ENCODE measurements at places on chromosomes 7 and 10.
A peak's percentile ranks its signal among the peaks of the same experiment; 100 is the strongest.

GRCh38 chr7:18590744-18591340, 95.3 kb downstream of the HDAC9 start:
- DNase-seq: no peak

DNA sequence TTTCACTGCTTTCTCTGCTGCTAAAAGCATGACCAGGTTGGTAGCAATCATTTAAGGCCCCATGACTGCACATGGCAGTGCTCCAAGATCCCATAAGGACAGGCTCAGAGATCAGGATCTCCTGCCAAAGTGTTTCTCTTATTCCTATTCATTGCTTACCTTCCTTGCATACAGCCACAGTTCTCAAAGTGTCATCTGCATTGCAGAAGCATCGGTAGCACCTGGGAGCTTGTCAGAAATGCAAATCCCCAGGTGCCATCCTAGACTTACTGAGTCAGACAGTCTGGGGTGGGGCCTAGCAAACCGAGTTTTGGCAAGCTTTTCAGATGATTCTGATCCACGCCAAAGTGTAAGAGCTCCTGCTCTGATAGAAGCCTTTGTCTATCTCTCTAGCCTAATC, 489.0 kb upstream of the AUTS2 start:
- no peak for DNase-seq

DNA sequence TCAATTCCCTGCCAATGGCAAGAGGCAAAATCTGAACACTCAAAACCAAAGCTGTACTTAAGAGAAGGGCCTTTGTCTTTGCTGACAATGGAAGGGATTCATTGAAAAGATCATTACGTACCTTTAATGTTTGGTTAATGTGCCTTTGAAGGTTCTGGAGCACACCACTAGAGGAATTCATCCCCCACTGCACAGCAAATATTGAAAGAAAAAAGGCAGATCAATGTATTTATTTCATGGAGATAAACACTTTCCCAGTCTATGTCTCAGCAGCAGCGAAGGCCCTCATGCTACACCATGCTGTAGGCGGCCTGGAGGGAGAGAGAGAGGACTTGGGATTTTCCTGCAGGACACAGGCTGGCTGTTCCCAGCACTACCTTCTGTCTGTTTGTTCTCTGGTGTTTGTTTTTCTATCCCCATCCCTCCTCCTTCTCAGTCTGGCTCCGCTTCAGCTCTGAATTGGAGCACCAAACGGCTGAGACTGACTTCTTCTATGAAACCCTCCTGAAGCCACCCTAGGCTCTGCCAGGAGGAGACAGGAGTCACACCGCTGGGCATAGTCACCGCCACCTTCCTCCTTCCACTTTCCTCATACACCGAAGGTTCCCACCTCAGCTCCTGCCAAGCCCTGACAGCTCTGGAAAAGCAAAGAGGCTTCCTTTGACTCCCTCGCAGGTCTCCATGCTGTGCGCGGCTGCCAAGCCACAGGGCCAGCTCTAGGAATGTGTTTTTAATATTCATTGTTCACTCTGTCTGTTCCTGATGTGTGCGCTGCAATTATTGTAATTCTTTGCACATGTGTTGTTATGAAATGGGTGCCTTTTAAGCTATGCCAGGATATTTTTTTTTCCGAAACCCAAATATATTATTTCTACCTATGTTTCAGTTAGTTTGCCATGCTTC, 301.5 kb downstream of the FZD1 start:
- DNase-seq: no peak

GRCh38 chr7:76296743-76297740, 5.4 kb upstream of the HSPB1 start:
- no peak for DNase-seq

GRCh38 chr10:11515596-11516430, 95.6 kb downstream of the USP6NL start:
- peak; percentile 54 for DNase-seq

- no peak for DNase-seq
These were observed 182.4 kb downstream of the RAPGEF5 start for GRCh38 chr7:22174574-22174953.

- no peak for DNase-seq
These were observed 63.9 kb downstream of the STK17A start for GRCh38 chr7:43646603-43647338.

GRCh38 chr7:67847092-67847787, 850.6 kb downstream of the TYW1 start:
- DNase-seq: no peak

DNA sequence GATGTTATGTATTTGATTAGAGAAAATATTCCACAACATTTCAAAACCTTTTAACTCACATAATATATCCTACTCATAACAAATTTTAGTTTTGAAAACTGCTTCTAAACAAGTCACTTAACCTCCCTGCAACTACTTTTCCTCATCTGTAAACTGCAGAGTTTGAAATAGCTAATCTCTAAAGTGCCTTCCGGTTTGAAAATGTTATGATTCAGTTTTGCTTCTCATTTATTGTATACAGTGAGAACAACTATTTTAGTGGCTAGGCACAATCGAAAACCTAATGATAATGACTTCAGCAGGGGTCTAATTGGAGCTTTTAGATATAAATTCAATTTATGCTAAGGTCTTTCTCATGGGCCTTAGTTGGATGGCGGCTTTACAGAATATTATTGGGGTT, 30.7 kb upstream of the TEX47 start:
- DNase-seq: no peak

- DNase-seq: no peak
These were observed 72.6 kb downstream of the ITGB8 start for GRCh38 chr7:20403331-20403730.

DNA sequence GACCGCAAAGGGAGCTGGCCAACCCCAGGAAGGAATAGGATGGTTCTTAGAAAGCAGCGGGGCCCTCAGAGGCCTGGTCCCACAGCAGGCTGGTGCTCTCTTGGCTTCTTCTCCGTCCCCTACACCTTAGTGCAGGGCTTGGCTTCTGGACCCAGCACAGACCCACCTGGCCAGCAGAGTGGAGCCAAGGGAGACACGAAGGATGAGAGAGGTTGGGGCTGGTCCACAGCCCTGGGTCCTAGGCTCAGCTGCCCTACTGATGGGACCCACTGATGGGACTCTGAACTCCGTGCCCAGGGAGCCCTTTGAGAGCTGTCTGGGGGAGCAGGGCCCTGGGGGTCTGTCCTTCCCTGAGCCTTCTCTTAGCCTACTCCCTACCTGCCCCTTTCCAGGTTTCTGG, 6.2 kb upstream of the TLX1 start:
- no peak for DNase-seq

DNA sequence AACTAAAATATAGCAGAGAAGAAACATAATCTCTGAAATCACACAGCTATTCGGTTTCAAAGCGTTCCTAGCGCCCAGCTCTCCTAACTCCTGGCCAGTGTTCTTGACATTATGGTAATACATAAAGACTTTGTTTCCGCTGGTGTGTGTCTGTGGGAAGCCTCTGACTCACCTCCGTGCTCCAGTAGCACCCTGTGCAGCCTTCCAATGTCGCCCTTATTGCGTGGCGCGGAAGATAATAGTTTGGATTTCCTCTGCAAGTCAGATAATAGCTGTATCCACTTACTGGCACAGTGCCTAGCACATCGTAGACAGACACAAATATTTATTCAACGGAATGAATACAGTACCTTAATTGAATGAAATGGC, 570 bp downstream of the BMS1 start:
- peak; percentile 11 for DNase-seq

GRCh38 chr10:17675638-17676037, 31.7 kb downstream of the STAM start:
- DNase-seq: no peak

DNA sequence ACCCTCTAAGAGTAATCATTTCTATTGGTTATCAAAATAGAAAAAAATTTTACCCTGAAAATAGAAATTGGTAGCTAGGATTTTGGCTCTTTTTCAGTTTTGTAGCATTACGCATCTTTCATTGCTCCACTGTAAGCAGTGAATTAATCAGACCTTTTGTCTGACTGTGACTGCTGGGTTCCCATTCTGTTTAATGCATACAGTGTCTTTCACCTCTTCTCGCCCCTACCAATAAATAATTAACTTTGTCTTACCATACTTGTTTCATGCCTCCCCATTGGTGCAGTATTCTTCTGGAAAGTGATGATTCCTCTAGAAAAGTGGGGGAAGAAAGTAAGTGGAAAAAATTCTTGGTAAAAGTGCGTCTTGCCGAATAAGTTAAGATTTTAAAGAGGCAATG, 73.2 kb downstream of the AP3M1 start:
- DNase-seq: no peak

DNA sequence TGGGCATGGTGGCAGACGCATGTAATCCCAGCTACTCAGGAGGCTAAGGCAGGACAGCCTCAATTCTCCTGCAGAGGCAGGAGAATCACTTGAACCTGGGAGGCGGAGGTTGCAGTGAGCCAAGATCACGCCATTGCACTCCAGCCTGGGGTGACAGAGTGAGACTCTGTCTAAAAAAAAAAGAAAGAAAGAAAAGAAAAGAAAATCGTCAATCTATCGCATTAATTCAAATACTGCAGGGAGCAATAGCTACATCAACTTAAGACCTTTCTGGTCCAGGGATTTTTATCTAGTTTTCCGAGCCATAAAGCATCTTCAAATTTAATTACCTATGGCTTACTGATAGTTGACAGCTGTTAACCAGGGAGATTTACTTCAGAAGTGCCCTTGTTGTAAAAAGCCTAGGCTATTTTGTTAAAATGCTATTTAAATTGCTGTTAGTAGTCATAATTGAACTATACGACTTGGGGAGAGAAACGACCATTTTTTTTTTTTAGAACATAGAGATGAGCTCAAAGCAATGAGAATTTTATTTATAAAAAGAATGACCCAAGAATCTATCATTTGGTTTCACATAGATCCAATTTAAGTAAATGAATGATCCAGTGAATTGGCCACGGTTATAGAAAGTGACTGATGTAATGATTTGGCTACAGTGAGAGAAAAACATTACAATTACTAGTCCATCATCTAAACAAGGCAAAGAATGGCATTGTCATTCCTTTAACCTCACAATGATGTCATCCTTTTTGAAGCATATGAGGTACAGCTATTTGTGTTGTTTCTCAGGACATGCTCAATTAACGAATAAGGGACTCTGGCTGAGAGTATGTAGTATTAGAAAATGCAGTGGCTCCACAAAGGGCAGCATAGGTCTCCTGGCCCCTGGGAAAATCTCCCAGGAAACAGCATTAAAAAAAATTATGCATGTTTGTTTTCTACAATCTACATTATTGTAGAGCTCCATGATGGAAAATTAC, 85.3 kb downstream of the SEMA3C start:
- DNase-seq: no peak

DNA sequence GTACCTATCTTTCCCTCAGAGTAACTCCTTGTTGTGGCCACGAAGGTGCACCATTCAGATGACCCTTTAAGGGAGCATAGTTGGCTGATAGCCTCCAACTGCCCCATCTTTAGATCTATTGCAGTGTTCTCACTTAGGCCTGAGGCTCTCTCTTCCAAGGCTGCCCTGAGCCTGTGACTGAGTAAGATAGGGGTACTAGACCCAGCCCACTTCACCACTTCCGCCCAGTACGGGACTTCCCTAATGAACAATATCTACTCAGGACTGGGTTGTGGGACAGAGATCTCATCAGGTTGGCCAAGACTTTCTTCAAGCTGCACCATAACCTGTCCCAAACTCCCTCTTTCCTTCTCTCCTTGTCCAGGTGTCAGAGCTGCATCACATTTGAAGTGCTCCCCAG, 5.7 kb upstream of the GNAI1 start:
- no peak for DNase-seq

- peak; percentile 45 for DNase-seq
These were observed 50.2 kb upstream of the GNA12 start for GRCh38 chr7:2894118-2894940.

- DNase-seq: no peak
These were observed 21.8 kb downstream of the DHX32 start for GRCh38 chr10:125859128-125859817.

DNA sequence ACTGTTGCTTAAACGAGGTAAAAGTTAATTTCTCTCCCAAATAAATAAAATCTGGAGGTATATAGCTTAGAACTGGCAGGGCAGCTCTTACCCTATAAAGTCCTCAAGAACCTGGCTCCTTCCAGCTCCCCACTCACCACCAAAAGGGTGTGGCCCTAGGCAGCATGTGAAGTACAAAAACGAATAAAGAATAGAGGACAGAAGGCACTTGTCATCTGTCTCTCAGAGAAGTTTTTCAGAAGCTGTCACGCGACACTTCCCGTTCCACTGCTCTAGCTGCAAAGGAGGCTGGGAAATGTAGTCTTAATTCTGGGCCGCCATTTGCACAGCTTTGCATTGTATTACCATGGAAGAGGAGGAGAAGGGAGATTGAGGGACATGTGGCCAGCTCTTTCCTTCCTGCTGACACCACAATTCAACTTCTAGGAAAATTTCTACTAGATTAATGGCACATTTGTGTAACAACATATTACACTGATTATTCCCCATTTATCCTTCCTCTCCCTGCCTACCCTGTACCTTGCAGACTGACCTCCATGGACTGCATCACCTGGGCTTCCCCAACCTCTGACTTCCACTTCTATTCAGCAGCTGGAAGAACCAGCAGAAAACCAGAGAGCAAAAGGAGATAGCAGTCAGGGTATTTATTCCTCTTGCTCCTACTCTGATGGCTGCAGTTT, 62.2 kb downstream of the CCDC71L start:
- DNase-seq: peak; percentile 77

GRCh38 chr7:15440482-15440881, 121.3 kb downstream of the AGMO start:
- DNase-seq: no peak

- no peak for DNase-seq
These were observed 16.9 kb upstream of the TAX1BP1 start for GRCh38 chr7:27723085-27723484.

DNA sequence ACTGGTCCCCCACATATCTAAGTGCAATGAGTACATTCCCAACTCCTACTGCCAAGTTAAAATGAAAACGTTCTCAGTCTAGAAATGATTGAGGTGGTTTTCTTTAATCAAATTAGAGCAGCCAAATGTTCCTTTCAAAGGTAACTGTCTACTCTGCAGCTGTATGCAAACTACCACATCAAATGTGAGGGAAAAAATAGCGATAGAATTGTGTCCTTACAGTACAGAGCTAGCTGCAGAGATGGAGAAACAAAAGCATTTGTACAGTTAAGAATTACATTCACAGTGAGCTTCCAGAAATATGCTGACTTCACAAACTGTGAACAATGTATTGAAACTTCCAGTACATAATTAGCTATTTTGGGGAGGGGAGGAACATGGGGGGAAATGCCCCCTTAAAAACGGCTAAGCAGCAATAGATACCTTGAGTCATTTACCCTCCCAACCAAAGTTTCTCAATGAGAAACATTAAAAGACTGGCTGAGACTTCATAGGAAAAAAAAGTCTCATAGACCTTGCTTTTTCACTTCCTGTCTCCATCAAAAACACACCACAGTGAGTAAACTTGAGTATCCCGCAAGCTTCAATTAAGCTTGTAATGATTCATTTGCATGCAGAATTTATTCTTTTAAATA, 22.9 kb downstream of the CDK6 start:
- DNase-seq: no peak
